Fibroblast of mammary gland (primary cell): ENCODE measurements at places on chromosomes 7 and 10.

GRCh38 chr10:75542906-75543305, 111.5 kb downstream of the LRMDA start:
- peak; percentile 94 for DNase-seq

- DNase-seq: no peak
Observed at GRCh38 chr7:28782362-28782761, 175.8 kb downstream of the TRIL start.

- DNase-seq: peak; percentile 33
Observed at GRCh38 chr7:131196803-131197202, 130.9 kb upstream of the MKLN1 start.

- no peak for DNase-seq
Observed at GRCh38 chr7:128356546-128357216, 4.8 kb downstream of the PRRT4 start.
